ENCODE measurements at places on chromosomes 12 and 14. TPM values are rescaled to one million over a fixed set of nuclear protein-coding genes. Genes with fewer than 3 reads are reported as not detected.

ADGRD1 gene
- total RNA-seq, result not detected

LPAR5 gene
- total RNA-seq, result not detected

MMP19 gene
- 0.36 TPM for total RNA-seq

HOXC12 gene
- not detected for total RNA-seq

TTC6 gene
- total RNA-seq, result 0.13 TPM

VTI1B gene
- 45.6 TPM for total RNA-seq

RTL1 gene
- not detected for total RNA-seq

RIPK3 gene
- 2.1 TPM for total RNA-seq

KRT74 gene
- total RNA-seq, result not detected

RHNO1 gene
- total RNA-seq, result 34.5 TPM

NINJ2 gene
- 1.4 TPM for total RNA-seq

B4GALNT1 gene
- total RNA-seq, result 0.27 TPM

OR10G2 gene
- total RNA-seq, result not detected

TRAFD1 gene
- total RNA-seq, result 24.2 TPM

AQP2 gene
- total RNA-seq, result not detected

SMIM41 gene
- total RNA-seq, result not detected

NELL2 gene
- 0.13 TPM for total RNA-seq

RBM25 gene
- 78.8 TPM for total RNA-seq

GPR135 gene
- total RNA-seq, result 7.6 TPM

SLC25A21 gene
- total RNA-seq, result 2.4 TPM

SLC4A8 gene
- 5.5 TPM for total RNA-seq

RSRC2 gene
- total RNA-seq, result 61.7 TPM

MMP14 gene
- 318 TPM for total RNA-seq

VWF gene
- 1,119 TPM for total RNA-seq

KRT6C gene
- not detected for total RNA-seq

ESRRB gene
- total RNA-seq, result under 0.01 TPM

GPR84 gene
- total RNA-seq, result not detected

NRXN3 gene
- total RNA-seq, result 0.22 TPM

OAS1 gene
- total RNA-seq, result 4.0 TPM

IL25 gene
- not detected for total RNA-seq

UNC79 gene
- under 0.01 TPM for total RNA-seq

PTHLH gene
- total RNA-seq, result 4.1 TPM

P2RX2 gene
- not detected for total RNA-seq

FMNL3 gene
- 69.8 TPM for total RNA-seq

C12orf50 gene
- not detected for total RNA-seq

GPR162 gene
- total RNA-seq, result 9.4 TPM

AMDHD1 gene
- total RNA-seq, result 0.13 TPM

TOMM20L gene
- total RNA-seq, result not detected

MGST1 gene
- total RNA-seq, result 41.6 TPM

TEX52 gene
- not detected for total RNA-seq

PLA2G1B gene
- not detected for total RNA-seq

PTPRB gene
- 173 TPM for total RNA-seq

GPX2 gene
- total RNA-seq, result not detected

COX8C gene
- not detected for total RNA-seq

CCDC88C gene
- 32.5 TPM for total RNA-seq

SLCO1C1 gene
- total RNA-seq, result 2.5 TPM

ADAM21 gene
- 0.36 TPM for total RNA-seq

BMAL2 gene
- total RNA-seq, result 86.2 TPM

PPM1A gene
- 28.4 TPM for total RNA-seq

POTEG gene
- total RNA-seq, result not detected

PMCH gene
- total RNA-seq, result 0.36 TPM

CIT gene
- total RNA-seq, result 56.0 TPM

PRDM4 gene
- 49.6 TPM for total RNA-seq

KLRF1 gene
- total RNA-seq, result 0.27 TPM

SLIRP gene
- 233 TPM for total RNA-seq

PTPRR gene
- 0.86 TPM for total RNA-seq

EXD2 gene
- total RNA-seq, result 25.5 TPM

OTOGL gene
- 5.3 TPM for total RNA-seq
